Inflammatory macrophage (primary cell): ENCODE measurements at places on chromosomes 4 and X.

DNA sequence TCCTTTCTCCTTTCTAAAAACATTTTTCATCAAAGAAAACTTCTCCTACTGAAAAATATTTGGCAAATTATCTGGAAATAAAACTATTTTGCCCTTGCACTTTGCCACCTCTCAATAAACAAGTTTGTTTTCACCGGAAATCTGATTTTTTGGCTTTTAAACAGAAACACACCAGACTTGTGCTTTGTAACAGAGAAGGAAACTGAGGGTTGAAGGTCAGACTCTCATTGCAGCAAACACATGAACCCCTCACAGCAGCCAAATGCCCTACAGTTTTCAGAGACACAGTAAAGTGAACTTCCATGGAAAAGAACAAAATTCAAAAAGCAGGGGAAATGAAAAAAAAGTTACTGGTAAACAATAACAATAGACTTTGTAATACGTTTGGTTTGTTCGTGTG lies 95.6 kb upstream of the WDR17 start:
- no peak for DNase-seq

DNA sequence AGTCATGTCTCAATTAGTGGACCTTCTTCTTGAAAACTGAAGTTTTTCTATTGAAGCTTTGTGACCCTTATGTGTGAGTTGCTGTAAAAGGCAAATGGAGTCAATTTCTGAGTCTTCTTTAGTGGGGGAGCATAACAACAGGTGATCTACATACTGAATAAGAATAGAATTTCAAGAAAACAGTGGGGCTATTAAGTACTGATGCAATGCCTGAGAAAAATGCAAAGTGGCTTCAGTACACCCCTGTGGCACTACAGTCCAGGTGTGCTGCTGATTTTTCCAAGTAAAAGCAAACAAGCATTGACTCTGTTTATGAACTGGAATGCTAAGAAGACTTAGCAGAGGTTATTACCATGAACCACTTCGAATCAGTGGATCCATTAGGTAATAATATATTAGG lies 328.0 kb upstream of the PABPC4L start:
- no peak for DNase-seq

GRCh38 chr4:3307060-3307459 lies 14.2 kb downstream of the RGS12 start:
- DNase-seq: no peak

DNA sequence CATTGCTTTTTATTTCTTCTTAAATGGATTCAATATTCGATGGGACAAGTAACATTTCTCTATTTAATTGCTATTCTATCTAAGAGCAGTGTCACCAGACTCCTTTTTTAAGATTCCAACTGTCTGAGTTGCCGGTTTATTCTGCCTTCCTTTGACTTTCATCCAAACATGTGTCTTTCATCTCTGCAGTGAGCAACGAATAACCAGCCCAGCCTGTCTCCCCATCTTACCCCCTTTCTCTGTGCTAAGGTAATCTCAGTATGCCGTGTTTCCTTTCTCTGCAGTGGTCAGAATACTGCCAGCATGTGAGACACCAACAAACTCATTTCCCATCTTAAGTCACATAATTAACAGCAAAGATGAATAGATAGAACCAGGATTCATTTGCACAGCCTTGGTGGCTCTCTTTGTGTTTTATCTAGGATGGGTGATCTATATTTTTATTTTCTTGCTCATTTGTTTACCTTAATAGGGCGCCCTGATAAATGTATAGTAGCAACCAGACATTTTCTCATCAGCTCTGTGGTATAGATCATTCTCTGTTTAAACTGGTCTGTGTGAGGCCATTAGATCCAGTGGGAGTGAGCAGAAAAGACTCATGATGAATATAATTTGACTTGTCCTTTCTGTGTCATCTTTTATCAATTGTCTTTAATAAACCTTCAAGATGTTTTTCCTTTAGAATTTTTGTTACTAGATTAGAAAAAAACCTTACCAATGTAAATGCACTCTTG lies 394.8 kb upstream of the IGFBP7 start:
- DNase-seq: no peak

- DNase-seq: no peak
These were observed 243.3 kb downstream of the FSTL5 start for GRCh38 chr4:161920304-161921052.

GRCh38 chrX:16191605-16192004 lies 24.3 kb downstream of the MAGEB17 start:
- DNase-seq: no peak

- no peak for DNase-seq
These were observed 72.8 kb downstream of the CLCN5 start for GRCh38 chrX:49995107-49995731.

- DNase-seq: no peak
These were observed 1372.7 kb upstream of the AGA start for GRCh38 chr4:178814908-178815307.

- no peak for DNase-seq
These were observed 251.6 kb downstream of the NPFFR2 start for GRCh38 chr4:72283357-72283756.

GRCh38 chr4:91795947-91796346 lies 507.8 kb upstream of the GRID2 start:
- DNase-seq: no peak

GRCh38 chrX:133250184-133251100 lies 32.3 kb upstream of the TFDP3 start:
- no peak for DNase-seq

- no peak for DNase-seq
These were observed 1110.5 kb downstream of the RAPGEF2 start for GRCh38 chr4:160213366-160213765.

DNA sequence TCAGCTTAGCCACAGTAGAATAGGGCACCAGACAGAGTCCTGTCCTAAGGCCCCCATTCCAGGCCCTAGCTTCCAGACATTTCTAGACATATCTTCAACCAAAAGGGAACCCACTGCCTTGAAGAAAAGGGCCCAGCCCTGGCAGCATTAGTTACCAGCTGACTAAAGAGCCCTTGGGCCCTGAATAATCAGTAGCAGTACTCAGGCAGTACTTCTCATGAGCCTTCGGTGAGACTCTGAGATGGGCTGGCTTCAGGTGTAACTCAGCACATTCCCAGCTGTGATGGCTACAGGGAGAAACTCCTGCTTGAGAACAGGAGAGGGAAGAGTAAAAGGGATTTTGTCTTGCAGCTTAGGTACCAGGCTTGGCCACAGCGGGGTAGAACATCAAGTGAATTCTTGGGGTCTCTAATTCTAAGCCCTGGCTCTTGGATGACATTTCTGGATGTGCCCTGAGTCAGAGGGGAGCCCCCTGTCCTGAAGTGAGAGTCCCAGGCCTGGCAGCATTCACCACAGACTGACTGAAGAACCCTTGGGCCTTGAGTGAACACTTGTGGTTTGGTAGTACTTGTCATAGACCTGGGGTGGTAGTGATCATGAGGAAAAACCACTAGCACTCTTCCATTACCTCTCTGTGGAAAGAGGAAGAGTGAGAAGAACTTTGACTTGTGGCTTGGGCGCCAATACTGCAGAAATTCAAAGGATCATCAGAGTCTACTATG lies 170.1 kb downstream of the ATP10D start:
- DNase-seq: no peak

GRCh38 chrX:153640736-153641575 lies 6.0 kb upstream of the DUSP9 start:
- no peak for DNase-seq

DNA sequence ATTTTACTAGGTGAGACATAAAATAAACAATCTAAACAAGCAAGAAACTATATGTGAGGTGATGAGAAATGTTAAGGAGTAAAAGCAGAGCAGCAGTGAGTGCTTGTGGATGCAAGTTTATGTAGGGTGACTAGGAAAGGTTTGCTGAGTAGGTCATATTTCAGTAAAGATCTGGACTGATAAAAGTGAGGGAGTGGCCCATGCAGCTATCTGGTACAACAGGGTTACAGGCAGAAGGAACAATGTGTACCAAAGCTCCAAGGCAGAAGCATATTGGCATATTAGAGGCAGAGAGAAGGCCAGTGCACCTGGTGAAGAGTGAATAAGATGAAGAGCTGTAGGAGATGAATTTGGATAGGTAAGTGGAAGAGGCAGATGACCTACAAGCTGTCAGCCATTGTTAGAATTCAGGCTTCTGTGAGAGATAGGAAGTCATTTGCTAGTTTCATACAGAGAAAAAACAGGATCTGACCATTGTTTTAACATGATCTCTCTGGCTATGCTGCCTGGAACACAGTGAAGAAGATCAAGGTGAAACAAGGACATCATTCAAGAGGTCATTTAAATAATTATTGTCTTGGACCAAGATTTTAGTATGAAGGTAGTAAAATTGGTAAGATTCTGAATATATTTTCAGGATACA lies 274.6 kb downstream of the ANKRD50 start:
- no peak for DNase-seq

- no peak for DNase-seq
These were observed 54.2 kb downstream of the LEF1 start for GRCh38 chr4:108114503-108114902.

DNA sequence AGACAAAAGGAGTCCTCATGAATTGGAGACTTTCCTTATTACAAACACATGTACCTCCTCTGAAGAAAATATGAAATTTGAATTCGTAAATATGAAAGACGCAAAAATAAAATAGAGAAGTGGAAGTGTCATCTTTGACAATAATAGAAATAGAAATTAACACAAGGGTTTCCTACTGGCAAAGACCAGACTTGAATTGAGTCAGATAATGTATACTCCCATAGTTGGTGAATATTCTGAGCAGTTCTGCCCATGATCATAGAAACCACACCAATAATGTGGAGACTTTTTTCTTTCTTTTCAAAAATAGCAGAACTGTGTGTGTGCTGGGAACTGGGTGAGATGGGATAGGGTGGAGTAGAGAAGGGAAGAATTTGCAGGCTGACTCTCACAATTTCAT lies 277.7 kb upstream of the TET2 start:
- DNase-seq: no peak

- DNase-seq: no peak
These were observed 55.8 kb downstream of the MBNL3 start for GRCh38 chrX:132433001-132433400.

DNA sequence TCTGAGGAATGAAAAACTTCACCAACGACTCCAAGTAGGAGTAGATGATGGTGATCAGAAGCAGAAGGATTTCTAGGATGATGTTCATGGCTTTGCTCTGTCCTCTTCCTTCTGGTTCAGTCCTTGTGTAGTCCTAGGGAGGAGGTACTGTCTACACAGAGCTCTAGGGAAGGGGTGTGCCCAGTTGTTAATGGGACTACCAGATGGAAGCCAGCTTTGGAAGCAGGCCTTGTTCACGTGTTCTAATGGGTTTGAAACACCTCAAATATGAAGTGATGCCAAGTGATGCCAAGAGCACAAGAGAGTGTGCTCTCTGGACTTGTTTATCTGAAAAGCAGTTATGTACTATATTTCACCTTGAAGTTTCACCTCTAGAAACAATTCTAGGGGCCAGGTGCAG lies at the start of gene HSD17B13:
TSS of gene HSD17B13 (minus strand) at position 129 of the 400 bp plus-strand sequence. CDS start at position 88, 41 bp downstream.
- no peak for DNase-seq

DNA sequence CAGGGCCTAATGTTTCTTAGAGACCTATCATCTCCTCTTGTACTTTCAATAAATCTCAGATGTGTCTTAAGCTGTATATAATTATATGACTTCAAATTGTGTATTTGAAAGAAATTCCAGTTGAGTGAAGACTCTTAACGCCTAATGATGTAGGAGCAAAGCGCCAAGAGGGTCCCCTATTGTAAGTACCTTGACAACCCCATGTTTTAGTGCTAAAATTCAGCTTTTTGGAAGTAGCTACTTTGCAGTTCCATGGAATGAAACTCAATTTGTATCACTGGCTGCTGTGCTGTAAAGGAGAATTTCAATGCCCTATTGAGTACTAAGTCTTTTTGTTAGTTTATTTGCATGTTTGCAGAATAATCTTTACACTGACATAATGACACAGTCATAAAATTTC lies 1826.6 kb upstream of the AGA start:
- no peak for DNase-seq

DNA sequence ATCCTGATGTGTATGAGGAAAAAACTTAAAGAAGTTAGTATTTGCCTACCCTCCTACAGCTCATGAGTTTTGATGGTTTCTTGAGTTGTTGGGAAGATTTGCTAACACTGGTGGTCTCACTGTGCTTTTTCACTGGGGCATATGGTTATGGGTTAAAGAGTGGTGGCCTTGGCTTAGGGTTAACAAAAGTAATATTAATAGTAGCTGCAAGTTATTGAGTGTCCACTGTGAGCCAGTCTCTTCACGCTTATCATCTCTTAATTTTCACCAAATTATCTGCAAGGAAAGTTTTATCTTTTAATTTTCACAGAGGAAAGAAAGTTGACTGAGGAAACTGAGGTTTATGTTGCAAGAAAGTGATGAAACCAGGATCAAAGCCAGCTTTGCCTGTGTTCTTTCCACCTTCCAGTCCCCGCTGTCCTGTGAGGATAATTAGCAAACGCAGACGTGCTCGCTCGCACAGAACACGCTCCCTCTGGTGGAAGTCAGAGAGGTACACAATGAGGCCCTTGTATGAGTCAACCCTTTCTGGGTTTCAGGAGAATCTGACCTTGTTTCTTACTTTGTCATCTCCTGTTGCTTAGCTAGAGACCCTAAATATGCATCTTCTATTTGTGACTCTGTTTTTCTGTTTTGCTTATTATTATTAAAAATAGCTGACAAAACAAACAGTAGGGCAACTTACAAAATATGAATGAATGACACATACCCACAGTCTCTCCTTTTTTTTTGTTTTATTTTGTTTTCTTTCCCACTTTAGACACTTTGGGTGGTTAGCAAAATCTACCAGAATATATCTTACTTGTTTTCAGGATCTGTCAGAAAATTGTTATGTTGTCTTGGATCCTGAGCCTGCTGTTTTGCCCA lies 94.3 kb downstream of the DDIT4L start:
- peak; percentile 49 for DNase-seq

DNA sequence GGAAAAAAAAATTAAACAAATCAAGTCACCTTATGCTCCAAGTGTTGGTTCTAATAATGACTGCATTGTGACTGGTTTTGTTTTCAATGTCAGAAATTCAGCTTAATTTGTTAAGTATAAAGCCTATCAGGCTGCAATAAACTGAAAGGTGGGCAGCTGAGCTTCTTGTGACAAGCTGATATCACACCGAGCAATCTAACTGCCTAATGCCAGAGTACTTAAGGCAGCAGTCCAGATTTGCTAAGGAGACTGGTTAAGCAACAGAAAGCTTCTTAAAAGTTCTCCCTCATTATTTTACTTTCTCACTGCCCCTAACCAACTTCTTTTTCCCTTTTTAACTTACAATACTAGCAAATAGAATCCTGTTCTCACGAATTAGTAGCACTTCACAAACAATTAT lies 201.0 kb downstream of the MAB21L2 start:
- no peak for DNase-seq
